ENCODE measurements at places on chromosomes 6 and 20.

GRCh38 chr20:46690219-46691106 lies 1.2 kb upstream of the TP53RK start:
- no peak for DNase-seq

DNA sequence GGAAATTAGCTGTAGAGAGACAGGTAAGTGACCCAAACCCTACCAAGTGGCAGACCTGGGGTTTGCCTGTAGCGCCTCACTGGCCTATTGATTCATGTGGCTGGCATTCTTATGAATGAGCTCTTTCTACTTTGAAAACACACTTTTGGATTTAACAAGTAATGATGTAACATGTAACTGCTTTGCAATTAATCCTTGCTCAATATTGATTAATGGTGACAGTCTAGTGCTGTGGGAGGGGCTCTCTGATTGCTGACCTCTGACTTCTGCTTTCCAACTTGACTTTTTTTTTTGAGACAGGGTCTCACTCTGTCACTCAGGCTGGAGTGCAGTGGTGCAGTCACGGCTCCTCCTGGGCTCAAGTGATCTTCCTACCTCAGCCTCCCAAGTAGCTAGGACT lies 82.7 kb downstream of the TIAM2 start:
- DNase-seq: no peak

DNA sequence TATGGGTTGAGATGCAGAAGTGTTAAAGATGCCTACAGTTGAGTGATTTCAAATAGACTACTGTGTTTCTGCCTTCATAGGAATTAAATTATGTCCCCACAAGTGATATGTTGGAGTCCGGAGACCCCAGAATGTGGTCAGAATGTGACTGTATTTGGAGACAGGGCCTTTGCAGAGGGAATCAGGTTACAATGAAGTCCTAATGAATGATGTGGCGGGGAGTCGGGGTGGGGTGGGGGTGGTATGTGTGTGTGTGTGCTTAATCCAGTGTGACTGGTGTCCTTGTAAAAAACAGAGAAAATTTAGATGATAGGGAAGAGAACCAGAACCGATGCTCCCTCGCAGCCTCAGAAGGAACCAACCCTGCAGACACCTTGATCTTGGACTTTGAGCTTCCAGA lies 448.2 kb downstream of the QKI start:
- DNase-seq: no peak

DNA sequence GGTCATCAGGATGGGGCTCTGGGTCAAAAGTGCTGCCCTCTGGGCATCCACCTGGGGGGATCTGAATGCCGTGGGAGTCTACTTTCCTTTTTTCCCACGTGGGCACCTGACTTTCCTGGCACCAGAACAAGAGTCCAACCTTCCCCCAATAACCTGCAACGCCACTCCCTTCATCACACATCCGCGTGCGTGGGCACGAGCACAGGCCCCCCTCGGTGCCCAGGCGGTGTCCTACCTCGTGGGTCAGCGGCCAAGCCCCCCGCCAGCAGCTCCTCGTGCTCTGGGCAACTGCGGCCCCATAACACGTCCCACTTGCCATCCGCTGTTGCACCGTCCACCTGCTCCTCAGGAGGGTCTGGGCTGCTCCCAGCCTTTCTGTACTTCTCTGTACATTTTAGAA lies 87.0 kb downstream of the YTHDF1 start:
- no peak for DNase-seq

Data from stimulated activated CD8-positive, alpha-beta memory T cell treated with anti-CD3 and anti-CD28 coated beads, Interleukin-15, amount 100 ng/mL, for 1 hour (primary cell).